ENCODE measurements at places on chromosomes 3 and 15. TPM values are rescaled to one million over a fixed set of nuclear protein-coding genes. Genes with fewer than 3 reads are reported as not detected.

DNA sequence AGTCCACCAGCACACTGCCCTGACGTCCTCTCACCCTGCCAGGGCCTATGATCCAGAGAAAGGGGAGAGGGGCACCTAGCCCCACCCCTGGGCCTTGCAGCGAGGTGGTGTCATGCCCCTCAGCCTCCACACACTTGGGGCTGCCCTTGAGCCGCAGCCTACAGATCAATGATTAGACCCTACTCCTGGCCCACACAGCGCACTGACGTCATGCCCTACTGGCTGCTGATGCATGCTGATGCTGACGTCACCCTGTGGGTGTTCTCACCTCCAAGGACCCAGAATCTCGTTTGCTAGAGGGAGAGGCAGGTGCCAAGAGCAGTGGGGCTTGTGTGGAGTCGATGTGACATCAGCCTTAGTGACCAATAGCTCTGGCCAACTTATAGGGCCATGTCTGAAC lies 18.0 kb downstream of the ARL14 start:
- no peak for DNase-seq

GRCh38 chr3:41247055-41248004 lies 48.0 kb downstream of the CTNNB1 start:
- no peak for DNase-seq

GRCh38 chr3:106337116-106337515 lies 468.3 kb upstream of the CBLB start:
- no peak for DNase-seq

DNA sequence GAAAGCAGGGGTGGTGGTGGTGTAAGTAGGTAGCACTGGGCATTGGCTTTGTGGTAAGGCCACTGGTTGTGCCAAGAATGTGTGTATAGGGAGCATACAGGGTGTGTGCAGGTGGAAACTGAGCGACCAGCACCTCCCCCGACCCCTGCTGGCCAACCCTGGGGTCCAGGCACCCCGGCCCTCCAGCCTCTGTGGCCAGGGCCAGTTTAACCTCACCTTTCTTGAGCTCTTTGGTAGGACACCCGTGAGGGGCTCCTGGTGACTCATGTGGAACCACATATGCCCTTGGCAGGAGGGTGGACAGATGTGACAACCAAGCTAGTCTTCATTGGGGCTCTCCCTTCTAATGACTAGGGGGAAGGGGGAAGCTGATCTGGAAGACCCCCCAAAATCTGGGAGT lies 19.5 kb downstream of the SHF start:
- no peak for DNase-seq

GRCh38 chr3:150370122-150370602 lies 37.9 kb upstream of the TSC22D2 start:
- peak; percentile 67 for DNase-seq

DNA sequence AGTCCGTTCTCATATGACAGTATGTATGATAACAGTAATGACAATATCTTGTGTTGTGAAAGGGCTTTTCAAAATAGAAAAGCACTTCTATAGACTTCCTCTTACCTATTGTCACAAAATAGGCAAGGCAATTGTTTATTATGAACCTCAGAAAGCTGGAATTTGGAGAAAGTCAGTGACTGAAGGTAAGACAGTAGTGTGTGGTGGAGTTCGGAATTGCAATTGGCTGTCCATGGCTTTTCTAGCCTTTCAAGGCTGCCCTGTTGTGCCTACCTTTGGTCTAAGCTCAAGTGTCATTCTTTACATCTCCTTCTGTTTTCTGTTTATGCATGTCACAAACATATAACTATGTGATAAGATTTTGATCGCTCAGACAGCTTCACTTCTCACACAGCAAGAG lies 219.3 kb upstream of the NR2E3 start:
- DNase-seq: no peak

DNA sequence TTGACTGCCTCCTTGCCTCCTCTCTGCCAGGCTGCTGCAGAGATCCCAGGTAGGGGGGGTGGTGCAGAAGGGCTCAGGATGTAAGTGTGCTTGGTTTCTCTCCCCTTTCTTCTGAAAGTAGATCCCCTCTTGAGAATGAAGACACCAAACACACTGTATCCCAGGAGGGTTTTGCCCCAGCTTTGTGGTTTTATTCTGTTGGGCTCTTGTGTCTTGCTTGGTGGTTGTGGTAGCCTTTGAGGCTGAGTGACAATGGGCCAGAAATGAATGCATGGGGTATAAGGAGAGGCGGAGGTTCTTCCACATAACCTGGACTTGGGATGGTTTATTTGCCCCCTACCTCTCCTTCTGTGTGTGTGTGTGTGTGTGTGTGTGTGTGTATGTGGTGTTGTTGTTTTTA lies 5.7 kb downstream of the PDIA5 start:
- DNase-seq: no peak

The RAF1 gene
- 84.3 TPM for polyA plus RNA-seq
